ENCODE measurements at places on chromosomes 4 and X. TPM values are rescaled to one million over a fixed set of nuclear protein-coding genes. Genes with fewer than 3 reads are reported as not detected.

The GCNA gene
- 2.0 TPM for total RNA-seq

The APLN gene
- 2.4 TPM for total RNA-seq

The TMPRSS11A gene
- not detected for total RNA-seq

The NLGN4X gene
- 40.8 TPM for total RNA-seq

The TSPAN7 gene
- 60.7 TPM for total RNA-seq

The PPEF2 gene
- total RNA-seq, result under 0.01 TPM

The MOB1B gene
- 26.1 TPM for total RNA-seq

The RAP1GDS1 gene
- 161 TPM for total RNA-seq

The RBMX gene
- 323 TPM for total RNA-seq

The PRKG2 gene
- total RNA-seq, result 13.0 TPM
